Effector memory CD4-positive, alpha-beta T cell (primary cell): ENCODE measurements at places on chromosomes 1 and 21.
A peak's percentile ranks its signal among the peaks of the same experiment; 100 is the strongest.

GRCh38 chr1:211630236-211631081, 45.0 kb downstream of the NEK2 start:
- no peak for DNase-seq

DNA sequence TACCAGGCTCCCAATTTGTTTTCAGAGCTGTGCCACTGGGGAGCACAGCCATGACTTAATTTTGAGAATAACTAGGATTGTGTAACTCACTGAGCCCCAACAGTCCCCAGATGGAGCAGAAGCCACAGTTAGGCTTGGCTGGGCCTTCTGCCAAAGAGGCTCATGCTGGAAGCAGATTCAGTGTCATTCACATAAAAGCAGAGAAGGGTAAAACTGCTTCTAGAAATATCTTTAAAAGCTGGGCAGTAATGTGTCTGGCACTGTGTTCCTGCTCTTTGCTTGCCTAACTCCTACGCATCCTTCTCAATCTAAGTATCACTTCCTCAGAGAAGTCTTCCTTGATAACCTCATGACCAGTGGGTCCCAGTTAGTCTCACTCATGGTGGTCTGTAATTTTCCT, 20.3 kb downstream of the STK40 start:
- no peak for DNase-seq

DNA sequence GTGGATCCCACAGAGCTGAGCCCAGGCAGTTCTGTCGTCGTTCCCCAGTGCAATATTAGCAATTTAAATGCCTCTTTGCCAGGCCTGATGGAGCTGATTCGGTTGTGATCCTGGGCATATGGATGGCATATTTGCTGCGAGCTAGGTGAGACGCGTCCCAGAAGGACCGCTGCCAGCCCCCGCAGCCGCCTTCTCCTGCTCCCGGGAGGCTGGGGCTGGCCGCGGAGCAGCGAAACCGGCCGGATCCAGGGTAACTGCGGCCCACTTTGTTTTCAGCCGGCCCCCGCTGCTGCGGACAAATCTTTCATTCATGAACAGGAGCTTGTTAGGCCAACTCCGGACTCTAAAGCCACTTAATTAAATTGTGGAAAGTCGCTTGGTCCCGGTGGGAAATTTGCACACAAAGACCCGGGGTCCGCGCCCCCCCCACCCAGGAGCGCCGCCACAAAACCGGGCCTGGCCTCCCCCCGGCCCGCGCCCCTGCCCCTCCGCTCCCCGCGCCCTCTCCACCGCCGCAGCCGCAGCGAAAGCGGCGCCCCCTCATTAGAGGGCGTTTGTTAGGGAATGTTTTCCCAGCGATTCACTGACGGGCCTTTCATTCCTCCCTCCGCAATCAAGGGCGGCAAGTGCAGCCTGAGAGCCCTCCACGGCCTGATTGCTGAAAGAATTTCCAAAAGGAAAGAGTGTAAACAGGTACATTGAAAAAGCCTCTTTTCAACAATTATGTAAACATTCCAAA, 383.3 kb downstream of the RRAGC start:
- DNase-seq: no peak

DNA sequence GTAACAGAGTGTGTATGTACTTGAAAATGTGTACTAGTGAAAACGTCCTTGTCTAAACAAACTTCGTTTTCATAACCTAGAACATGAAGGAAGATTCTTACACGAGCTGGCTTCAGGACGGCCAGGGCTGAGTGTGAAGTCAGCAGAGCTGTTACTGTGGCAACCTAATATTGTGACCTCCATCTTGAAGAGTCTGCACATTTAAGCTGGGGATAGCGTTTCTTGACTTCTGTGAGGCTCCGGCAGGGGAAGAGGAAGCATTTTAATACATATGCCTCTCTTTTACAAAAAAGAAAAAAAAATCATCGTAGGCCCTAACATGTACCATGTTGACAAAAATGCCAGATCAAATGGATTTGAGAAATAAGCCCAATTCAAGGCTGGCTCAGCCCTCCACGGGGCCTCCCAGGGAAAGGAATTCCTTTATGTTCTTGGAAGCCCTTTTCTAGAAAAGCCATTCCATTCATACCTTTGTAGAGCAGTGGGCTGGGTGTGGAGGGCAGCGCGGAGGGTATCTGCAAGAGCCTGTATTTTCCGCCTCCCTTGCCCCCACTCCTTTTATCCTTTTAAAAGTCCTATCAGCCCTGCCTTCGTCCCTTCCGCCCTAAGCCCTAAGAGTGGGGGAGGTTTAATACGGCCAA, 51.1 kb downstream of the SIM2 start:
- DNase-seq: no peak

- DNase-seq: peak; percentile 61
These were observed 34.1 kb upstream of the BTG2 start for GRCh38 chr1:203271018-203271743.

DNA sequence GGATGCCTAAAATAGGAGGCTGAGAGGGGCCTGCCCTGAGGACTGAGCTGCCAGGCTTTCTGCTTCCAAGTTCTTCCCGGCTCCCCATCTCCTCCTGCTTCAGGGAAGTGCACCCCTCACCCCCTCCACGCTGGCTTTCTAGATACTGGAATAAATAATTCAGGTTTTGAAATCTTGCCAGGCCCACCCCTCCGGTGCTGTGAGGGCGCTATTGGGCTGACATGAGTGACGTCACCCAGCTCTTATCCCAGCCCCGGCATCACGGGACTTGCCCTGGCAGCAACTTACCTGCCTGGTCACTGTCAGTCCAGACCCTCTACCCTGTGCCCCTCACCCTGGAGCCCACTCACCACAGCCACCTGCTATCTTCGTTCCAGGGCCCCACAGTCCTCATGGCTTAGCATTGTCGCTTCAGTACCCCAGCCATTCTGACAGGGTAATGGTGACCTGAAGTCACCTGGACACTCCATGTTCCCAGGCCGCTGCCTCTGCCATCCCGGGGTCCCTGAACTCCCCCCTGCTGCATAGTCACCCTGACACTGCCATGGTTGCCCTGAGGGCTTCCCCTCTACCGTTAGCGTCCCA, 819 bp upstream of the GPR3 start:
- no peak for DNase-seq

GRCh38 chr1:20323613-20323920, 32.9 kb downstream of the VWA5B1 start:
- DNase-seq: no peak

DNA sequence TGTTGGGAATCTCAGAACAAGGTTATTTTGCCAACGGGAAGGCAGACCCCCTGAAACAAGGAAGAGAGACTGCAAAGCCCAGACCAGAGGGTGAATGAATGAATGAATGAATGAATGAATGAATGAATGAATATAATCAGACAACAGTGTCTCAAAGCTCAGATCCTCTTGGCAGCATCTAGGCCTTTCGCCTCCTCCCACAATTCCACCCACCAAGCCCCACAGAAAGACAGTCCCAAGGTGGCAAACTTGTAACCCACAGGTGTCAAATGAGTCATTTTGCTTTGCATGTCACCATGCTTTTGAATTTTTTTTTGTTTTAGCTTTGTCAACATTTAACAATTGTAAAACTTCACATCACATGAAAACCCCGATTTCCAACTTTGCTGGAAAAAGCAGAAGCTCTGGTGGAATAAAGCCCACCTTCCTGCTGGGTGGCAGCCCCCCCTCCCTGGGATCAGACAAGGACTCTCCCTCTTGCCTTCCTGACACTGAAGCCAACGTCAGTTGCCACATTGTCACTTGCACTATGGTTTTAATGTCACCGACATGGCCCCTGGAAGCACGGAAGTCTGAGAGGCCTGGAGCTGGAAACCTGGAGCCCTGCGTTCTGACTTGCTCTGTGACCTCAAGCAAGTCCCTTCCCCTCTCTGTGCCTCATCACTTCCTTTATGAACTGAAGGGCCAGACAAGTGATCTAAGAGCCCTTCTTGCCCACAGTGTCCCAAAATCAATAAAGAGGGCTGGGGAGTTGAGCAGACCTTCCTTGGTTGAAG, 134.6 kb upstream of the RUNX3 start:
- DNase-seq: peak; percentile 24

GRCh38 chr1:3295846-3296245, 158.6 kb upstream of the ARHGEF16 start:
- DNase-seq: no peak

- DNase-seq: no peak
These were observed 54.2 kb upstream of the RABGAP1L start for GRCh38 chr1:174105086-174105485.

DNA sequence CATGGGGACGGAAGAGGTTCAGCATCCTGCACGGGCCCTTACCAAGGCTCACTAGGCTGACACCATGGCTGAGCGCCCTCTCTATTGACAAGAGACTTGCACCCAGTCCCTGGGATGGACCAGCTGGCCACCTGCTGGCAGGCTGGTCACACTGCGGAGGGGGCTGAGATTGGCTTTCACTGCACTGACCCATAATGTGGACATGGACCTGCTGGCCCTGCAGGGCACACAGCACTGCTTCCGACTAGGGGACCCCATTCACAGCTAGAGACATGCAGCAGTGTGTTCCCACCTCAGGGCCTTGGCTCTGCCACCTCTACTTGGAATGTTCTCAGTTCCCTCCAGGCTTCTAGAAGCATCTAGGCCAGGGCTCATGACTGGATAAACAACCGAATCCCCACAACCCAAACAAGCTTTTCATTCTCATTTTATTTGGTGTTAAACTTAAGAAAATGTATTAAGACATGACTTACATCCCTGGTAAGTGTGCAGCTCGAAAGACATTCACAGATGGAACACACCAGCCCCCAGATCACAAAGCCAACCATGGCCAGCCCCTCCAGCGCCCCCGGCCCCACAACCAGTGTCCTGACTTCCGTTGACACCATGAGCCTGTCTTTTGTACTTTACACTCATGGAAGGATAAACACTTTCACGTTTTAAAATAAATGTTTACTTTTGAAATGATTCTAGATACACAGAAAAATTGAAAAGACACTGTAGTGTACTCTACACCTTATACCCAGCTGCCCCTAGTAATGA, 9.3 kb upstream of the SRARP start:
- no peak for DNase-seq

GRCh38 chr1:2906620-2907019, 105.1 kb upstream of the TTC34 start:
- DNase-seq: no peak

- no peak for DNase-seq
These were observed 8.6 kb downstream of the ATP6V1G3 start for GRCh38 chr1:198531891-198532290.

DNA sequence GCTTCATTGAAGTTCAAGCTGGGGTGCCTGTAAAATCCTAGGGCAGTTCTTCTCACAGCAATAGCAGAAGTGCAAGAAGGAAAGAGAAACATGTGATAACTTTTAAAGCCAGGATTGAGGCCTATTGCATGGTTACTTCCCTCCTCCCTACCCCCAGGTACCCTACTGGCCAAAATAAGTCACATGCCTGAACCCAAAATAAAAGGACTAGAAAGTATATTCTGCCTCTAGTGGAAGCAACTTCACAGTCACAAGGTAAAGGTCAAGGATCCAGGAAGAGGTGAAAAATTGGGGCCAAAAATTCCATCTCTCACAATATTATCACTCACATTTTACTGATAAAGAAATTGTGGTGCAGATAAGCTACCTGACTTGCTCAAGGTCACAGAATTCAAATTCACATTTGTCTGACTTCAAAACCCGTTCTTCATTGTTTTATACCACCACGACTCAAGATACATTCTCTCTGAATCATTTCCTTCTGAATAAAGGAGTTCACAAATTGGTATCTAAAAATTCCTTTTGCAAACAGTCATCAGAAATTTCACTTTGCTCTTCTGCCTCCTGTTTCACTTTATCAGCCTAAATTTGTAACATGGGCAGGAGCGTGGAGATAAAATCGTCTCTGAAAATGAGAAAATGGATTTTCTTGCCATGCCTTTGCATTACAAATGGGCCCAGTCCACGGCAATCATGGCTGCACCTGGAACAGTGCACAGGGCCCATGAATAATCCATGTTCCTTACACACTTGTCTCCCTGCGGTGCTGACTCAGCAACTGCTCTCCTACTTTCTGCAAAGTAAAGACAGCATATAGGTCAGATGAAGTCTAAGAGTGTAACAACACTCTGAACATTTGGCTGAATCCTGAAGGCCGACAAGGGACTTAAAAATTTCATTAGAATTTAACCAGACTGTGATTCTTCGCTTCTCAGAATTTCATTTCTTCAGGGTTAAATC, 485.3 kb upstream of the NFIA start:
- DNase-seq: no peak

GRCh38 chr1:225733254-225733653, 44.4 kb upstream of the SRP9 start:
- DNase-seq: no peak

GRCh38 chr1:228091084-228091483, 8.6 kb downstream of the ARF1 start:
- no peak for DNase-seq

DNA sequence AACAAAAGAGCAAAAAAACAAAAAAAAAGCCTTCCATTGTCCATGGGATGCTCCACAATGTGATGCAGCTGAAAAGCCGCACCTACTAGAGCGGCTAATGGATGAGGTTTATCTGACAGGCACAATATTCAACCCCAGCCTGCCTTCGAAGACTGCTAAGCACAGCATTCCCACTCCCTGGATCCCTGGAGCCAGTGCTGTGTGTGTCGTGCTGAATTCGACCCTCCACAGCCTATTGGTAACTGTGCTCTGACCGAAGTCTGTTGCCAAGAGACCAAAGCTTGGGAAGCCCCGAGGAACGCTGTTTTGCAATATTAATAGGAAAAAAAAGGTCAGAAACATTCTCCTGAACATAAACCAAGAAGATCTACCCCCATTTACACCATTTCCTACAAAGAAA, 57.2 kb upstream of the PUM1 start:
- no peak for DNase-seq
